ENCODE measurements at places on chromosomes 13 and 19.

DNA sequence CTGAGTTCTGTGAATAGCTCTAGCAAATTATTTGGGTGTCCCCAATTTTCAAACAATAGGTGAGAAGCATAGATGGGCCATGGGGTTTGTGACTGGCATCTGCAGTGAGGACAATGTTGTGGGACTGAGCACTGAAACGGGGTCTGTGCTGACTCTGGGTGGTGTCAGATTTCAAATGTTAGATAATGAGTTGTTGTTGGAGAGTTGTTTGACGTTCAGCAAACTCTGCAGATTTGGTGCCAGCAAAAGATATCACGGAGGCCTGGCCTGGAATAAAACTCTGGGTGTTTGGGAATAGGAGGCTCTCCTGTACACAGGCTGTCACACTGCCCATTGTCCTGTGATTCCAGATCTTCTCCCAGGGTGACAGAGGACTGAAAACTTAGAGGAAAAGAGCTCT is 2.9 kb downstream of the ZNF90 start:
- DNase-seq = no peak

DNA sequence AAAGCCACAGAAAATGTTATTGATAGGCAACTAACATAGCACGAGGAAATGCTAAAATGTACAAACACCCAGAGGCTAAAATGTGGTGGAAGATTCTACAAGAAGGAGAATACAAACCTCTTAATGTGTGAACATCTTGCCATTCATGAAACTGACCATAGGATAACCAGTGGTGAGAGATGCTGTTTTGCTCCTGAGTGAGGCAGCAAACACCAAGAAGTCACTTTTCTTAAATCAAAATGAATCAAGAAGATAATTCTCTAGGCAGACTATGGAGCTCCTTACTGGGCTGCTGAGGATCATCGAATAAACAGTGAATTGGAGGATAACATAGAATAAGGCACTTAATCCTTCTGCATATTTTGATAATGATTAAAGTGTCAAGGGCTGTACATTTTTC is 375.4 kb upstream of the SLITRK6 start:
- no peak for DNase-seq

DNA sequence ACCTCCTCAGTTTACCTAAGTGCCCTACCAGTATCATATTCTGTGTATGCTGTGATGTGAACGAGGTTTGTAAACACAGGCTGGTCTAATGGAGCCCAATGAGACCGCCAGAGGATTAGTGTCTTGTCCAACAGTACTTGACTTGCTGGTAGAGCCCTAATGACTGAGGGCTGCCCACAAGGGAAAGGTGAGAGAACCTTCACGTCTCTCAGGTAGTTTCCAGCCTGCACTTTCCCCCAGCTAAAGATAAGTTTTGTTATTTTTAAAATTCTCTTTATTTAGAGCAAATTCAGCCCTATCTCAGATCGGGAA is 498 bp upstream of the RBM26 start:
- no peak for DNase-seq

DNA sequence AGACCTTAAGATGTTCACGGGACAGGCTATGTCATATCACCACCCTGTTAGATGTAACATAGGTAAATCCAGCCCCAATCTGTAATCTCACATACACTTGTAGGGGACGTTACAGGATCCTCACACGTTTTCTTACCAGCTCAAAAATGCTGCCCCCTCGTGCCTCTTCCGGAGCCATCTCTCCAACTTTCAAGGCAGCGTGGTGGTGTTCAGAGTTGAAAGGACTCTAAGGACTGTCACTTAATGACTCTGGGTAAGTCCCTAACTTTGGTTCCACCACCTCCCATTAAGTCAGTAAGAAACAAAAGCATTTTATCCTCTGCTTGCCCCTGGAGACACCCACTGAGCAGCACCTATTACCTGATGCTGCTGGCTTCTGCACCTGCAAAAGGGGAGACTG is 4.4 kb downstream of the MED26 start:
- no peak for DNase-seq

- no peak for DNase-seq
Observed at GRCh38 chr13:23007426-23007825, 173.4 kb upstream of the SGCG start.

DNA sequence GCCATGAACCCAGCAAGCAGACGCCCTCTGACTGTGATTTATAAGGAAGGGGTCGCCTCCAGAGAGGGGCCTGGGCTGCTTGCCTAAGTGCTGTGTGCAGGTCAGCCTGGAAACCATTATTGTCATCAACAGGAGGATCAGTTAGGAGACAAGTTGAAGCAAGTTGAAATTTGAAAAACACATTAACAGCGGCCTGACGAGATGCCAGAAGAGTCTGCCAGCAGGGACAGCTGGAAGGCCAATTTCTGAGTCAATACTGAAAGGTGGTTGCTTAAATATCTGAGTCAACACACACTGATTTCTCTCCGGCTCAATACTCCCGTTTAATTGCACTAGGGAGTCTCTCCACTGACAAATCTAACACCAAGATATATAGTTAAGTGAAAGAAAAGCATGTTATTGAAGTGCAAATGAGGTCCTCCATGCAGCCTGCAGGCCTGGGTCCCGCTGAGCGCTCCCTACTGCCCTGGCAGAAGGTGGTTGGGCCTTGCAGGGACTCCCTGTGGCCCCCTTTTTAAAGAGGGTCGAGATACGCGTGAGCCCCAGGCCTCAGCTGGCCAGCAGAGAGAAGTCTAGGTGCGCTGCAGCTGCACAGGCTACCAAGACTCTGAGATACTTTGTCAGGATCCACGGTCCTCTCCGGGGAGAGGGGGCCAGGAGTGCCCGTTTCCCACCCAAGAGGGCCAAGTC is 91.1 kb downstream of the RNASEH2B start:
- DNase-seq = no peak

GRCh38 chr19:55115446-55116065 is 1.9 kb downstream of the PPP1R12C start:
- DNase-seq = no peak
